ENCODE measurements at places on chromosomes 7 and 10.
A peak's percentile ranks its signal among the peaks of the same experiment; 100 is the strongest.

DNA sequence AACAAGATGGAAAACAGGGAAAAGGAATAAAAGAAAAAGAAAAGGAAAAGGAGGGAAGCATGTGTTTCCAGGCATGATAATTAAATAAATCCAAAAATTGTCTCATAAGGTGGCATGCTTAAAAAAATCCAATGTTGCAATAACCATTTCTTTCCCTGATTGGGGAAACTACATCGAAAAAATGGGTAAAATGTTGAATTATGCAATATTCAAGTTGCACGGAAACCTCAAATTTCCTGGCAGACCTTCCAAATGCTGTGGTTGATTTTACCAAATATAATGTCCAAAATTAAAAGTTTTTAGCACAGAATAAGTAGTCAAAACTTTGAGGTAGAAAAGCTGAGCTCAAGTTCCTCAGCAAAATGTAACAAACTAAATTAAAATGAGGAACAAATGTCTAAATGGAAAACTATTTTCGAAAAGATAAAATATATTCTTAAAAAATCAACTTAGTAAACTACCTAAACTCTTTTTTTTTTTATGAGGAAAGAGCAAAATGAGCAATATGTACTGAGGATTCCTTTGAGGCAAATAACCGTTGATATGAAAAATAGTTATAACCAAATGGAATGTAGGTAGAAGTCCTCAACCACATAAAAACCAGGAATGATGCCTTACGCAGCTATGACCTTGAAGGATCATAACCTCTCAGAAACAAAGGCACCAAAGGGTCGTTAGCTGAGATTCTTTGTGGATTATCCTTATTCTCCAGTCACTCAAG lies 52.6 kb downstream of the MACC1 start:
- DNase-seq, result peak; percentile 40

GRCh38 chr7:28688651-28689050 lies 269.5 kb downstream of the TRIL start:
- DNase-seq, result no peak

- no peak for DNase-seq
Measured at GRCh38 chr7:123260428-123260960, 60.7 kb upstream of the SLC13A1 start.

DNA sequence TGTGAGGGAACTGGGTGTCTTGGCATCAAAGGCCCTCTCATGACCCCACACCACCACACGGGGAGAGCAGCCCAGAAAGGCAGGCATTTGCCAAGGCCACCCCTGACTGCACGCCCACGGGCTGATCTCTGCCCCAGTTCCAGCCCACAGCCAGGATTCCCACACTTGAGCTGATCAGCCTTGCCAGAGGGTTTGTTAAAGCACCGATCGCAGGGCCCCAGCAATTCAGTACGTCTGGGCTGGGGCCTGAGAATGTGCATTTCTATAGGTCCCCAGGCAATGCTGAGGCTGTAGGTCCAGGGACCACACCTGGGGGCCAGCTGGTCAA lies 103.9 kb downstream of the TNS3 start:
- DNase-seq, result no peak

GRCh38 chr10:73251683-73252444 lies 580 bp downstream of the MRPS16 start:
- no peak for DNase-seq
